ENCODE measurements at places on chromosomes 2 and 18.

- ATAC-seq = peak; percentile 88
Measured at GRCh38 chr2:46171411-46171953, 125.7 kb upstream of the EPAS1 start.

GRCh38 chr2:27988306-27988705 is 97.8 kb downstream of the BABAM2 start:
- no peak for ATAC-seq

GRCh38 chr2:68287580-68288441 is 31.9 kb downstream of the CNRIP1 start:
- ATAC-seq = no peak

- ATAC-seq = no peak
Measured at GRCh38 chr2:151905963-151906632, 77.9 kb upstream of the ARL5A start.

DNA sequence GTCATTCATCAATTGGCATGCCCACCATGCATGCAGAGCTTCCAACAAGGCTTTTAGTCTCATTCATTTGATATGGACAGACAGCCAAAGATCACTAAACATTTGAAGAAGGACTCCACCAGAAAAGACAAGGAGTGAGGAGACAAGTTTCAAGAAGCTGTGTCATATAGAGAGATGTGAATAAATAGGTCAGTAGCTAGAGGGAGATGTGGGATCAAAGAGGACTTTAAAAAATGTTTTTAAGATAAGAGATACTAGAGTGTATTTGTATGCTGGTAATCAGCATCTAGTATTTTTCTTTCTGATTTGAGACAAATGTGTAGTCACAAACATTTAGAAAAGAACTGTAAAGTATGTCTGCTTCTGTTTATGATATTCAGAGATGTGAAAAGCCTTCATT is 48.5 kb downstream of the ANTXR1 start:
- ATAC-seq = no peak

DNA sequence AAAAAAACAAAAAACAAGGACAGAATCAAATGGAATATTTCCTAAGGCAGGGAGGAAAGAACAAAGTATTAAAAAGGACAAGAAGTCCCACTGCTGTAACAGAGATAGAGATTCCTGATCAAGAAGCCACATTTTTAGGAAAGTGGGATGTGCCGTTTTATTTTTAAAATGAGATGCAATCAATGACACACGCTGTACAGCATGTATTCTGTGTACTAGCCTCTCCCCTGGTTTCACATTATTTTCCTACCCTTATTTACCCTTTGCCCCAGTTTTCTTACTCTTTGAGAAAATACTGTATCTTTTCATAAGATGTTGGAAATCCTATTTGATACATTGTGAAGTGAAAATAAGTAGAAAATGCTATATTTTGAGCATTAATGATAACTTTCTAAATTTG is 45.8 kb downstream of the E2F6 start:
- ATAC-seq = no peak

GRCh38 chr2:223647258-223647952 is 45.2 kb upstream of the SCG2 start:
- ATAC-seq = no peak

DNA sequence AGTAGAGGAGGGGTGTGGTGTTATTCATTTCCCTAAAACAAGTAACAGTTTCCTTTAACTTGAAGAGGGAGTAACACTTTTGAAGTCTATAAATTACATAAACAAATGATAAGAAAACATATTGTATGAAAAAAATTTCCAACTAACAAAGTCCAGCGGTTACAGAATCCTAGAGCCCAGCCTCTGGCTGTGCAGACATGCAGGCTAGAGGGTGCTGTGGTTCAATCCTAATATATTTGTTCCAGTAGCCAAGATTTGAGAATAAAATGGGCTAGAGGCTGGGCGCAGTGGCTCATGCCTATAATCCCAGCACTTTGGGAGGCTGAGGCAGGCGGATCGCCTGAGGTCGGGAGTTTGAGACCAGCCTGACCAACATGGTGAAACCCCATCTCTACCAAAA is 56.9 kb downstream of the WDR75 start:
- 0 out of 3 replicates have a peak, but pooled peaks have one; percentile 40 for ATAC-seq

GRCh38 chr2:155679647-155680046 is 652.9 kb downstream of the NR4A2 start:
- ATAC-seq = no peak

DNA sequence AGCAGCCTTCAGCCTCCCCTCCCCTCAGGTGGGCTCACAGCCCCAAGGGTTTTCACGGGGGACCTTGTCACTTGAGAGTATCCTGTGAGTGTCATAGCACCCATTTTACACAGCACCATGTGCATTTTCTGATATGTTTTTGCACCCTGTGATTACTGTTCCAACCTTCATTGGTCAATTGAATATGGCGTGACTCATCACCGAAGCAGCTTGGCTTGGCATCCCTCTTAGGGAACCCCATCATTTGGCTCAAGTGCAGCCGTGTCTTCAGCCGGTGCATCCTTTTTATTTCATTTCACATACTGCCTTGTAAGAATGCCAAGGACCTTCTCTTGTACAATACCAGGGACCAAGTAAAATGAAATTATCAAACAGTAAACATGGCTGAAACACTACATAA is 57.6 kb downstream of the NPAS2 start:
- ATAC-seq = peak; percentile 81

DNA sequence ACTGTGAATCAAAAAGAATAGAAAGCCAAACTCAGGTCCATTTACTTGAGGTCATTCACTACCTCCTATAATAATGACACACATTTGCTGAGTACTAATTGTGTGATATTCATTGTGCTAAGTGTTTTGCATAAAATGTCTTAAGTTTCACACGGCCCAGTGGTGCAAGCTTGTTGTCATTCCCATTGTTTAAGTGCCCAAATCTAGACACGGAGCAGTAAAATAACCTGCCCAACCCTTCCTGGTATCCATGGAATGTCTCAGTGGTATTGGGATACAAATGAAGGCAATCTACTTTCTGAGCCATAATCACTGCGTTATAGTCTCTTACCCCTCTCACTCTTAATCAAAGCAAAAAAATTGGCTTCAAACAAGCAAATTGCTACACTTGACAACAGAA is 233.3 kb downstream of the NCKAP5 start:
- ATAC-seq = no peak

DNA sequence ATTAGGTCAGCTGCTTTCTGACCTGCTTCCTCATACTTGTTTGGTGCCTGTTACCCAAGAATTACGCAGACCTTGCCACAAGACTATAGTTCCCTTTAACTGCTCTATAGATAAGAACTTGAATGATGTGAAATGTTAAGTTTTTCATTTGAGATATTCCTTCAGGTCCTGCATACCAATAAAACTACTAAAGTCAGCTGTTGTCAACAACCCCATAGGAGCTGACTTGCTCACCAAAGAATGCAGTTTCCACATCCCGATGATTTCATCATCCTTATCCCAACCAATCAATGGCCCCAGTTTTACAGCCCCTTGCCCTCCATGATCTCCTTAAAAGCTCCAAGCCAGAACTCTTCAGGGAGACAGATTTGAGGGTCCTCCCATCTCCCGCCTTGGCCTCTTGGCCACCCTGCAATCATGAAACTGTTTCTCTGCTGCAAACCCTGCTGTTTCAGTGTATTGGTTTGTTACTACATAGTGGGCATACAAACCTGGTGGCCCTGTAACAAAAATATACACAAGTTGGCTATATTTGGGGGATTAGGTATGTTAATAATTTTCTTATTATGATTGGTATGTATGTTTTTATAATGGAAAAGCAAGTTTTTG is 396.3 kb upstream of the CHST9 start:
- ATAC-seq = no peak

DNA sequence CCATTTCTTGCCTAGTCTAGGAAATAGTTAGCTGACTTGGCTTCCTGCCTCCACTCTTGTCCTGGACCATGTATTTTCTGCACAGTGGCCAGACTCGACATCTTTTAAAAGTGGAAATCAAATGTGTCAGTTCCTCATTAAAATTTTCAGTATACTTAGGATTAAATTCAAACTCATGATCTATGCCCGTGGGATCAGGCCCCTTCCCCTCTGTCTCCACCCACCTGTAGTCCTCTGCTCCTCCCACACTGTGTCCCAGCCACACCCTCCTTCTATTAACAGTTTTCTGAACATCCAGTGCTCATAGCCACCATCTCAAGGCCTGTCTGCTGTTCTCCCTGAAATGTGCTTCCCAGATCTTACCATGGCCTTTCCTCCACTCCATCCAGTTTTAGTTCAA is 13.3 kb downstream of the ARHGAP25 start:
- no peak for ATAC-seq

- ATAC-seq = no peak
Measured at GRCh38 chr2:120445449-120446143, 99.7 kb downstream of the INHBB start.

Measured in SK-N-SH treated with all-trans-retinoic acid at 6 μM for 48 hours (cell line).